Uterus (tissue), 4 donors: ENCODE measurements at places on chromosomes 12 and 14.
A peak's percentile ranks its signal among the peaks of the same experiment; 100 is the strongest.

DNA sequence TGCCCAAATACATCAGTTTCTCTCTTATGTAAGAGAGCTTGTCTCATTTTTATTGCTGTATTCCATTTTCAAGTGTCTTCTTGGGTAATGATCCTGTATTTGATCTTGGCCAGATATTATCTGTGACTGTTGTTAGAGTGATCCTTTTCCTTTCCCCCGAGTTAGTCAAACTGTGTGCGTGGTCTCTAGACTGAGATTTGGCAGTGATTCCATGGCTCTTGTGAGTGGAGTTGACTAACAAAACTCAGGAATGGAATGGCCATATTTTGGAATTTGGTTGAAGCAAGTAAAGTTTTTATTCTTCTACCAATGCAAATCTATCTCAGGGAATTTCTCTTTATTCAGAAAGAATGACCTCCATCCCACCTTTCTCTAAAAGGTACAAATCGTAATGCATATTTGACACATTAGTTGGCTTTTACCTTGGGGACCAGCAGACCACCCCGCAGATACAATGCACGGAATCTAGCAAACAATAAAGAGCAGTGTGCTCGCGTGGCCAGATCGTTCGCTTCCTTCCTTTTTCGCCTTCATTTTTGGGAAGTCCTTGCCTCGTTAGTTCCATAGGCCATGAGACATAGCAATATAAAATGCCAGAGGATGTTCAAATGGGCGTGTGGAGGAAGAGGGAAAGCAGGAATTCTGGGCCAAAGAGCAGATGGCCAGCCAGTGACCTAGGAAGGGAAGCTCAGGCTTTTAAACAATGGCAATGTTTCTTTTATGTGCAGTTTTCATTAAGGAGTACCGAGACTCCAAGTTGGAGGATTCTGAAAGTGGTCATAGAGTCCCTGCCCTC, 24.4 kb downstream of the ETV6 start:
- no peak for DNase-seq
- H3K27ac ChIP-seq, result no peak overlapping the region
- no peaks in the 10 kb centered on the region for H3K4me1 ChIP-seq
- no peak overlapping the region for H3K4me3 ChIP-seq
- H3K36me3 ChIP-seq, result no peaks in the 10 kb centered on the region

GRCh38 chr12:44571006-44571550, 305.0 kb downstream of the NELL2 start:
- no peaks in the 10 kb centered on the region for H3K27me3 ChIP-seq
- no peak for DNase-seq
- H3K36me3 ChIP-seq, result no peaks in the 10 kb centered on the region
- H3K4me1 ChIP-seq, result no peaks in the 10 kb centered on the region
- no peak overlapping the region for H3K27ac ChIP-seq

DNA sequence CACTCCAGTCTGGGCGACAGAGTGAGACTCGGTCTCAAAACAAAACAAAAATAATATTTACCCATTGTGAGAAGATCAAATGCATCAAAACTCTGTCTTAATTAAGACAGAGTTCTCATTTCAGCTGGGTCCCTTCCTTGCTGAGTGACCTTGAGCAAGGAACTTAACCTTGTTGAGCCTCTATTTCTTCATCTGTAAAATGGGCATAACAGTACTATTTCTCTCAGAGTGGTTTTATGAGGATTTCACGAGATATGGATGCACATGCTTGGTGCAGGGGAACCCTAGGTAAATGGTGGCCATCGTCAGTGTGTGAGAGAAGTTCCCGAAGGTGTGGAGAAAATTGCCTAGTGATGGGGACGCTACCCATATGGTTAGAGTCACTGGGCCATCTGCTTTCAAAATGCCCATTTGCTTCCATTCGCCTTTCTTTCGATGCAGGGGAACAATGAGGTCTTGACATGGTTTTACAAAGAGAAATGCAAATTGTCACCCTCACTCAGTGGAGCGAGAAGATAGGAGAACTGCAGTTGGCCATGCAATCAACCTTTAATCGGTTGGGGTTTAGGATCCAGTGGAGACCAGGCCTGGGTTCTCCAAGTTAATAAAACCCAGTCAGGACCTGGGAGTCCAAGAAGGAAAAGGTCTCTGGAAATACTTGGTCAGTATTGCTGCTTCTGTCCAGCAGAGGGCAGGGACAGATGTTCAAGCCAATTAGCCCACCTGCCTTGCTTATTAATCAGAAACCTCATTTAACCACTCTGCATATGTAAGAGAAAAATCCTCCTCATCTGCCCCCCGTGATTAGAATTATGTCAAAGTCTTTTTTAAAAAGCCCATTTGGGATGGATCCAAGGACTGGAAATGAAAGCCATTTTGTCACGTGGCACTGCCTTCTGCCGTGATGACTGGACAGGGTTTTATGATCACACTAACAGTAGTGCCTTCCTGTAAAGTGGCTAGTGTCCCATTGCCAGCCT, 37.2 kb downstream of the CFAP251 start:
- no peak overlapping the region for H3K27ac ChIP-seq
- no peaks in the 10 kb centered on the region for H3K36me3 ChIP-seq

- peaks cover 2% of the 10 kb centered on the region for H3K27me3 ChIP-seq
- H3K4me3 ChIP-seq, result no peak overlapping the region
- H3K4me1 ChIP-seq, result no peaks in the 10 kb centered on the region
- no peak for DNase-seq
These were observed 175.4 kb downstream of the PHETA1 start for GRCh38 chr12:111193496-111193895.

DNA sequence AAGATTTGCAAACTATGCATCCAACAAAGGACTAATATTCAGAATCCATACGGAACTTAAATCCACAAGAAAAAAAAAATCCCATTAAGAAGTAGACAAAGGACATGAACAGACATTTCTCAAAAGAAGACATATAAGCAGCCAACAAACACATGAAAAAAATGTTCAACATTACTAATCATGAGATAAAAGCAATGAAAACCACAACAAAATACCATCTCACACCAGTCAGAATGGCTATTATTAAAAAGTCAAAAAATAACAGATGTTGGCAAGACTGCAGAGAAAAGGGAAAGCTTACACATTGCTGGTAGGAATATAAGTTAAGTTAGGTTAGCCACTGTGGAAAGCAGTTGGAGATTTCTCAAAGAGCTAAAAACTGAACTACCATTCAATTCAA, 16.2 kb downstream of the CDK17 start:
- DNase-seq, result no peak
- no peaks in the 10 kb centered on the region for H3K4me1 ChIP-seq
- no peaks in the 10 kb centered on the region for H3K27me3 ChIP-seq
- H3K36me3 ChIP-seq, result no peaks in the 10 kb centered on the region
- peak overlapping the region; percentile 68 for H3K27ac ChIP-seq
- no peak overlapping the region for H3K4me3 ChIP-seq

GRCh38 chr14:44620121-44621019, 113.3 kb upstream of the FSCB start:
- no peak for DNase-seq
- no peaks in the 10 kb centered on the region for H3K36me3 ChIP-seq
- H3K4me3 ChIP-seq, result no peak overlapping the region
- H3K27me3 ChIP-seq, result no peaks in the 10 kb centered on the region

- H3K27ac ChIP-seq, result no peak overlapping the region
- H3K4me3 ChIP-seq, result no peak overlapping the region
- no peaks in the 10 kb centered on the region for H3K27me3 ChIP-seq
- no peaks in the 10 kb centered on the region for H3K4me1 ChIP-seq
- no peaks in the 10 kb centered on the region for H3K36me3 ChIP-seq
These were observed 72.7 kb downstream of the MYRFL start for GRCh38 chr12:69897744-69898143.
